ENCODE measurements at places on chromosomes 1 and 21.

DNA sequence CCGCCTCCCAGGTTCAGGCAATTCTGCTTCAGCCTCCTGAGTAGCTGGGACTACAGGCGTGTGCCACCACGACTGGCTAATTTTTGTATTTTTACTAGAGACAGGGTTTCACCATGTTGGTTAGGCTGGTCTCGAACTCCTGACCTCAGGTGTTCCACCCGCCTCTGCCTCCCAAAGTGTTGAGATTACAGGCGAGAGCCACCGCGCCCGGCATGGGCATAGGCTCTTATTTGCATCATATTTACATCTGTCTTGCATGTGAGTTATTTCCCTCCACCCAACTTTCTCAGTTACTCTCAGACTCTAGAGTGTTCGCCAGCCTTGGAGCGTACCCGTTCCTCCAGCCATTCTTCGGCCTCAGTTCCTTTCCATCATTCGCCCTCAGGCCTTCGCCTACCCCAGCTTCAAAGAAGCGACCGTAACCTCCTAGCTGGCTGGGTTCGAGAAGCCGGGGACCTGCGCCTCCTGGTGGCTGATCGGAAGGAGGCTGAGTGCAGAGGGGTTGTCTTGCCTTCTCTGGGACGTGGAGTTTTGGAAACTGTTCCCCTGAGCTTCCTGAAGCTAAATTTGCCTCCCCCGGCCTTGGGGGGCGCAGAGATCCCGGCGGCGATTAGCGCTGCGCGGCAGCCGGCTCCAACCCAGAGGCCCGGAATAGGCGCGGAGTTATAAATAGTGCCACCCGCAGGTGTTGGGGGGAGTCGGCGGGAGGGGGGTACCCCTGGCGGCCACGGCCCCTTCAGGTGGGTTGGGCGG, 3.6 kb upstream of the ZBTB7B start:
- peak; percentile 1 for ATAC-seq

GRCh38 chr21:44525391-44526095, 14.5 kb downstream of the KRTAP10-1 start:
- ATAC-seq, result no peak

- ATAC-seq, result no peak
These were observed 24.2 kb downstream of the SPAG17 start for GRCh38 chr1:118160806-118161205.

DNA sequence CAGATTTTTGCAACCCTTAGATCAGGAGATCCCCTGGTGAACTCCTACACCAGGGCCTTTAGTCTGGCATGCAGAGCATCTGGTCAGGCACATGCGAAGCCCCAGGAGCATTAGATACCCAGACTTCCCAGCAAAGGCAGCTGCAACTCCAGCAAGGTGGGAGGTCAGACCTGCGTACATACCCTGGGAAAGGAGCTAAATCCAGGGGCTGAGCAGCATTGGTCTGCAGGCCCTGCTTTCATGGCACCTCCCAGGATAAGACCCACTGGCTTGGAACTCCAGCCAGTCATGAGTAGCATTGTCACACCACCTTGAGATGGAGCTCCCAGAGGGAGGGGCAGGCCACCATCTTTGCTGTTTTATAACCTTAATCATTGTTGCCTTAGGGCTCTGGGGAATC, 92.3 kb downstream of the KCNT2 start:
- no peak for ATAC-seq

GRCh38 chr1:198575798-198576641, 35.5 kb upstream of the ATP6V1G3 start:
- peak; percentile 95 for ATAC-seq

DNA sequence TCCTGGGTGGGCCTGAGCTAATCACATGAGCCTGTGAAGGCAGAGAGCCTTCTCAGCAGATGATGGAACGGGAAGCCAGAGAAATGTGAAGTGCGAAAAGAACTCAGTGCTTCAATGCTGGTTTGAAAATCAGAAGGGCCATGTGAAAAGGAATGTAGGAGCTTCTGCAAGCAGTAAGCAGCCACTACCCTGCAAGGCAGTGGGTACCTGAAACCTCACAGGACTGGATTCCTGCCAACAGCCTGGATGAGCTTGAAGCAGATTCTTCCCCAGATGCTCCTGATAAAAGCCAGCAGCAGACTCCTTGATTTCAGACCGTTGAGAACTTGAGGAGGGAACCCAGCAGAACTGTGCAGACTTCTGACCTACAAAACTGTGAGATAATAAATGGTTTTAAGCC, 158.6 kb downstream of the SYT2 start:
- ATAC-seq, result no peak

DNA sequence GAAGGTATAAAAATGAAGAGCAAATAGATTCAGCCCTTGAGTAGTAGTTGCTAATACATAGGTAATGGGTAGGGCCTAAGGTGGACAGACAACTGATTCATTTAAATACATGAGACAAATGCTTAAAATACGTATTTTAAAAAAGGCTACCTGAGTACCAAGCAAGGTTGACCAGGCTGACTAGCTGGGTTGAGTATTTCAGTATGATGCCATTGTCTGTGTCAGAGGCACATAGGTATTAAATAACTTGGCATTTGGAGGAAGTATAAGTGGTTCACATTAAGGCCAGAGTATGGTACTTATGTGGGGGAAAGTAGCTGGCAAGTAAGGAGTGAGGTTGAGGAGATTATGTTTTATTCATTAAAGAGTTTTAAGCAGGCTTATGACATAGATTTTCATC, 19.4 kb downstream of the NEK7 start:
- no peak for ATAC-seq

- no peak for ATAC-seq
These were observed 61.4 kb upstream of the CXADR start for GRCh38 chr21:17451364-17451891.

DNA sequence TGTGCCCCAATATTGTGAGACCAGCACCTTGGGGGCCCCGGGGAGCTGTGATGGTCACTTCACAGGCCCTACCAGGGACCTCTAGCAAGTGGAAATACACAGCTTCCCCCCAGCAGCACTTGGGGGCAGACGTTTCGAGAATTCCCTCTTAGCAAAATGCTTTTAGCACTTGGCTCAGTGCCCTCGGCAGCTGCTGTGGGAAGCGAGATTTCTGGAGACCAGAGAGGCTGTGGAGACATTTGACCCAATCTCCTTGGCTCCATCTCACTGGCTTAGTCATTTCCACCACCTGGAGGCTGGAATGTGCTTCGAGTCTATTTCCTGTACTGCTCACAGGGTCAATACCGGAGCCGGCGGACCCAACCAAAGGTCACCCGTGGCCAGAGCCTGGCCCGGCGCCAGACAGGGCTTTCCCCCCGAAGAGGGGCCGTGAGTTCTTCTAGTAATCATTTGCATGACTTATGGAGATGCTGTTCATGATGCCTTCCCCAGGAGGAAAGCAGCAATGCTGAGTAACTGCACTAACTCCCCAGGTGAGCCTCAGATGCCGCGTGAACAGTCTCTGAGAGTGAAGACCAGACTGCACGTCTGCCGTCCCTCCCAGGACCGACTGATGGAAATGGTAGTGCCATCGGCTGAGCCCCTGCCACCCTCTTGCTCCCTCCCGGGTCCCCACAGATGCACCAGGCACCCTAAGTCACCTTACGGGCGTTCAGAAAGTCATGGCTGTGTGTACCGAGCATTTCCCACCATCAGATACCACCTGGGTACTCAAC, 4.4 kb upstream of the C2CD2 start:
- no peak for ATAC-seq

- no peak for ATAC-seq
These were observed 561.1 kb downstream of the NPHP4 start for GRCh38 chr1:5430911-5431697.

DNA sequence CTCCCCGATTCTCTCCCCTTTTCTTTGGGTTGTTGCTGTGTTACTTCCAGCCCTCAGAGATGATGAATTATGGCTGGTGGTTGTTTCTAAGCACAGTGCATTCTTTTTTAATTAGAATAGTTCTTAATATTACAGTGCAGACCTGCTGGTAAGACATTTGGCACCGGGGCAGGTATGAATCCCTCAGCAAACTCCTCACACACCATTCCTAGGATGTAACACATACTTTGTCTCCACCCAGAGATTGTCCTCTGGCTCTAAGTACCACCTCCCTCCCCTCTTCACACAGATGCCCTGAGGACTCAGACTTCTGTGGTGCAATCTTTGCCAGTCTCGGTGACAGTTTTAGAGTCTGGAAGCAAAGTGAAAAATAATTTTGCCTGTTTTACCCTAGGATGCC, 143.1 kb downstream of the HLX start:
- ATAC-seq, result no peak

DNA sequence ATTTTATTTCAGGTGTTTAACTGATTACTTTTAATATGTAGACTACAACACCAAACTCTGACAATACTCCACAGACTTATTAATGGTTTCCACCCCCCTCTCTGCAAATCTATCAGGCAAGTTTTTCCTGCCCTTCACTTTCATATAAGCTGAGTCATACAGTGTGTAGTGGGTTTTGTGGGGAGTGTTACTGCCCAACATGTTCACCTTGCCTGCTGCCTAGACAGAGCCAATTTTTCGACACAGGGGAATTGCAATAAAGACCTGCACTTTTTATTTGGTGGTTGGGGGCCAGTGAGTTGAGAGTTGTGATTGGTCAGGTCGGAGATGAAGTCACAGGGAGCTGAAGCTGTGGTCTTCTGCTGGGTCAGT, 119.7 kb downstream of the PPIAL4G start:
- no peak for ATAC-seq

- no peak for ATAC-seq
These were observed 59.2 kb downstream of the ABCA4 start for GRCh38 chr1:94061513-94062443.

DNA sequence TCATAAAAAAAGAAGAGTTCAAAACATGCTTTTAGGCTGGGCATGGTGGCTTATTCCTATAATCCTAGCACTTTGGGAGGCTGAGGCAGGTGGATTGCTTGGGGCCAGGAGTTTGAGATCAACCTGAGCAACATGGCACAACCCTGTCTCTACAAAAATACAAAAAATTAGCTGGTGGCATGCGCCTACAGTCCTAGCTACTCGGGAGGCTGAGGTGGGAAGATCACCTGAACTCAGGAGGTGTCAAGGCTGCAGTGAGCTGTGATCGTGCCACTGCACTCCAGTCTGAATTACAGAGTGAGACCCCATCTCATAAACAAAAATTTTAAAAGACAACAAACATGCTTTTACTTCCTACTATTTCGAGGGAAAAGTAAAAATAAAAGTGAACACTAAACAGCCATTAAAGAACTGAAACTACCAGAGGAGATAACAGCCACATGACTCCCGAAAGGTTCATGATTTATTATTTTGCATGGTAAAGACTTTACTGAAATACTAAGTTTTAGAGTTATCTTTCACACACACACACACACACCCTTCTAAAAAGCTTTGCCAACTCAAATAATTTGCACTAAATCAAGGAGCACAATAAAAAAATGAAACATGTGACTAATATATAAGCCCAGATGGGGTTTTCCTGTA, 48.1 kb downstream of the USP1 start:
- no peak for ATAC-seq

DNA sequence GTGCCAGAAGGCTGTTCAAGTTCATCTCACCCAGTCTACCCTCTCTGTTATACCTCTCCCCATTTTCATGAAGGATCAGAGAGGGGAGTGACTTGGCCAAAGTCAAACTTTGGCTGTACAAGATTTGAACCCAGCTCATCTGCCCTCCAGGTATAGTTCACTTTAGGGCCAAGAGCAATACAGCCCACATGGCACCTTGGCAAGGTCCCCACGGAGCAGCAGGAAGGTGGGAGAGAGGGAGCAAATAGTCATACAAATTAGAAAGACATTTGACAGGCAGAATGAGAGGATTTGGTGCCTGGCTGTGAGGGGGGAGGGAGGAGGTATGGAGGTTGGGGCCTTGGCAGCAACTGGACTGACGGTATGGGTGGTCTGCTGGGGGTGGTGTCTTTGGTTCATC, 1.0 kb downstream of the HPCAL4 start:
- no peak for ATAC-seq

GRCh38 chr1:186683652-186684410, 3.6 kb upstream of the PTGS2 start:
- ATAC-seq, result no peak

DNA sequence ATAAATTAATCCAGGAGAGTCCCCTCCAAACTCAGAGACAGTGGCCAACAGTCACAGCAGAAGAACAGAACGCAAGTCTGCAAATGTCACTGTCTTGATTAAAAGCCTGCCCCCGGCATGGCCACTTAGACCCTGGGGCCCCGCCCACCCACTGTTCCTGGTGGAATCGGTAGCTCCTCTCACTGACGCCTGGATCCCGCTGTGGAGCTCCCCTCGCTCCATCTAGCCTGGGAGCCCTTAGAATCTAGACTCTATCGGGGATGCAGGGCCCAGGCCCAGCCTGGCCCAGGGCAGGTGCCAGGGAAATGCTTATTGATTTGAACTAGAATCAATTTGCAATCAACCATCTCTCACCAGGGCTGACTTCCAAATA, 21.4 kb upstream of the PLEKHG5 start:
- no peak for ATAC-seq

- ATAC-seq, result no peak
These were observed 16.1 kb upstream of the KCNE1 start for GRCh38 chr21:34528131-34528561.

- no peak for ATAC-seq
These were observed 39.3 kb upstream of the TENT5C start for GRCh38 chr1:117566556-117566955.

DNA sequence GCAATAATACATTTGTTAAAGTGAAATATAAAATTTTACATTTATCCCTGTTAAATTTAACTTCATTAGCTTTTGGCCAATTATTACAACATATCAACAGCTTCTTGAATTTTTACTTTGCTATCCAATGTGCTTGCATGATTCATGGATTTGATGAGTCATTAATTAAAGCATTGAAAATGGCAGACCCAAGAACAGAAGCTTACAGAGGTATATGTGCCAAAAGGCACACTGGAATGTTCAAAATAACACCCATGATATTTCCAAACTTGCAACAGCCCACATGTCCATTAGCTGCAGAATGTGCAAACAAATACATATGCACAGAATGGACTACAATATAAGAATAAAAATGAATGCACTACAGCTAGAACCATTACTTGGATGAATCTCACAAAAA, 76.4 kb upstream of the MAN1A2 start:
- no peak for ATAC-seq

- ATAC-seq, result no peak
These were observed 17.3 kb downstream of the DDX59 start for GRCh38 chr1:200652378-200652777.

- peak; percentile 63 for ATAC-seq
These were observed 198.6 kb downstream of the MRPL39 start for GRCh38 chr21:25408666-25409065.

GRCh38 chr1:234875953-234876855, 252.4 kb downstream of the TOMM20 start:
- ATAC-seq, result peak; percentile 80

Data from stimulated activated memory B cell treated with anti-CD40 and anti-IgM and Interleukin-4, amounts not matched to agents 10 μg/mL and 1 μg/mL and 100 μg/mL, for 72 hours (primary cell).